ENCODE measurements at places on chromosomes 7 and 10. TPM values are rescaled to one million over a fixed set of nuclear protein-coding genes. Genes with fewer than 3 reads are reported as not detected.

Gene UPK3B
- polyA plus RNA-seq = 1.1 TPM

Gene MYPN
- 0.03 TPM for polyA plus RNA-seq

Gene CLDN4
- polyA plus RNA-seq = 56.5 TPM

GRCh38 chr7:140247559-140247958 lies 70.8 kb upstream of the KDM7A start:
- DNase-seq = no peak

DNA sequence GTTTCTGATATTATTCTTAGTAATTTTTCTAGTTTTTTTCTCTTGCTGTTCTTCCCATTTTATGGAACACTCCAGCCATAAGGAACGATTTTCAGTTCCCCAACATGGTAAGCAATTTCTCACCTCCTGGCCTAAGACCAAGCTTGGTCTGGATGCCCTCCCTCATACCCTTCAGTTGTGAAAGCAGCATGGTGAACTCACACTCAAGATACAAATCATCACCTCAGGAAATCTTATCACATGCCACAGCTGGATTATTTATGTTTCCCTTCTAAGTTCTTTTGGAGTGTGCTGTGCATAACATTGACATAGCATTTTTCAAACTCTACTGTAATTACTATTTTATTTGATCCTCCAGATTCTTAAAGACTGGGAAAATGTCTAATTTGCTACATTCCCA lies 216.6 kb downstream of the AGMO start:
- no peak for DNase-seq

DNA sequence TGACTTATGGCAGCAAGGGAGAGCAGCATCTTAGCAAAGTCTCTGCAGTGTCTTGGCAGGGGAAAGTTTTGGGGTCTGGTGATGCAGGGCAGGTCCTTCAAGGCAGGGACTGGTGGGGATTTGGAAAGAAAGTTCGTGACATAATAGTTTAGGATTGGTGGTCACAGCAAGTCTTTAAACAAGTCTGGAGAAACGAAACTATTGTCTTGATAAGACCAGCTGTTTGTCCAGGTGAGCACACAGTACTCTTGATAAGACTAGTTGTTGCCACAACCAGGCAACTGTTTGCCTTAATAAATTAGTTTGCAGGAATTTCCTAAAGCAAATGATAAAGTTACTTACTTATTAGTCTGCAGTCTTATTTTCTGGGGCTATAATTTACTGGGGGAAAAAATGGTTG lies 136.1 kb downstream of the AKR1D1 start:
- DNase-seq = no peak

GRCh38 chr7:112252141-112252540 lies 45.6 kb downstream of the ZNF277 start:
- DNase-seq = no peak

- peak; percentile 21 for DNase-seq
Observed at GRCh38 chr7:23863209-23863787, 153.3 kb downstream of the STK31 start.

Data from left kidney (tissue), 8 donors.